ENCODE measurements at places on chromosomes 5 and 9.

- DNase-seq, result no peak
These were observed 346.9 kb downstream of the DEPDC1B start for GRCh38 chr5:60352992-60353599.

DNA sequence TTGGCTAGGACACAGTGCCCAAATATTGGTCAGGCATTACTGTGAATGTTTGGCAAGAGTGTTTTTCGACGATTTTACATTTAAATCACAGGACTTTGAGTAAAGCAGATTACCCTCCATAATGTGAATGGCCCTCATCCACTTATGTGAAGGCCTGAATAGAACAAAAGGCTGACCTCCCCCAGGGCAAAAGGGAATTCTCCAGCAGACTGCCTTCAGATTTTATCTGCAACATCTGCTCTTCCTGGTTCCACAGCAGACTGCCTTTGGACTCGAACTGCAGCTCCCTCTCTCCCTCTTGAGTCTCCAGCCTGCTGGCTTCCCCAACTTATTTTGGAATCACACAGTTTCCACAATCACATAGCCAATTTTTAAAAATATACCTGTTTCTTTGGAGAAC, 7.1 kb upstream of the TMEM215 start:
- DNase-seq, result no peak

GRCh38 chr9:74083681-74084433, 413.3 kb upstream of the RORB start:
- DNase-seq, result no peak

GRCh38 chr9:78325343-78325742, 28.4 kb downstream of the PSAT1 start:
- DNase-seq, result no peak

- no peak for DNase-seq
These were observed 32.4 kb upstream of the GAS1 start for GRCh38 chr9:86979657-86980056.

DNA sequence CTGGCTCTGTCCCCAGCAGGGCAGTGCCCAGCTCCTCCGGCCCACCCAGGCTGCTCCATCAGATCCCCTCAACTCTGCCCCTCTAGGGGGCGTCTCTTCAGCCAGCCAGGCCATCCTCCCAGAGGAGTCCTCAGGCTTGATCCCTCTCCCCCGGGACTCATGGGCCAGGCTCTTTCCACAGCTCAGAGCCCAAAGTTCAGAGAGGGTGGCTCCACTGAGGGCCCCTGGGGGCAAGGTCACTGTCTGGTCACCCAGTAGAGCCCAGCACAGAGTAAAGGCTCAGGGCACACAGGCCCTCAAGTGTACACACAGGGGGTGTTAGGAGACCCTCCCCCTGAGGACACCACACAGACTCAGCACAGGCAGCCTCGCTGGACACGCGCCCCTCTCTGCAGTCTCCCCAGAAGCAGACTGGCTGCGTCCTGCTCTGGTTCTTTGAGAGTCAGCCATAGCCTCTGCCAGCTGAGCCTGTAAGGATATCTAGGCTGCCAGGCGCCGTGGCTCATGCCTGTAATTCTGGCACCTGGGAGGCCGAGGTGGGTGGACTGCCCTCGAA, 64.8 kb downstream of the PAX5 start:
- no peak for DNase-seq

DNA sequence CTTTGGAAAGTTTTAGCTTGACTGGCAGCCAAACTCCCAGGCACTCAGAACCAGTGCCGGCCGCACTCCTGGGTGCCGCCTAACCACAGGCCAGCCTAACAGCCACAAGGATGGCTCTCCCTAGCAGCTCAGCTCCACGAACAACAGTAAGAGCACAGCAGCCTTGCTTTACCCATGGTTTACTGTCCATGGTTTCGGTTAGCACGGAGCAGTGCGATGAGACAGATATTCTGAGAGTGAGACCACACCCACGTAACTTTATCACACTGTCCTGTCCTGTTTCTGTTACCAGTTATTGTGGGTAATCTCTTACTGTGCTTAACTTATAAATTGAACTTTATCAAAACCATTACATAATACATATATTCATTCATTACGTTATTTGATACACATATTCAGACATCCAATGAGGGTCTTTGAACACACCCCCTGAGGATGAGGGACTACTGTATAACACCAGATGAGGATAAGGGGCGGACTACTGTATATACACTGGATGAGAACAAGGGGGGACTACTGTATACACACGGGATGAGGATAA, 12.4 kb downstream of the CLPTM1L start:
- no peak for DNase-seq

DNA sequence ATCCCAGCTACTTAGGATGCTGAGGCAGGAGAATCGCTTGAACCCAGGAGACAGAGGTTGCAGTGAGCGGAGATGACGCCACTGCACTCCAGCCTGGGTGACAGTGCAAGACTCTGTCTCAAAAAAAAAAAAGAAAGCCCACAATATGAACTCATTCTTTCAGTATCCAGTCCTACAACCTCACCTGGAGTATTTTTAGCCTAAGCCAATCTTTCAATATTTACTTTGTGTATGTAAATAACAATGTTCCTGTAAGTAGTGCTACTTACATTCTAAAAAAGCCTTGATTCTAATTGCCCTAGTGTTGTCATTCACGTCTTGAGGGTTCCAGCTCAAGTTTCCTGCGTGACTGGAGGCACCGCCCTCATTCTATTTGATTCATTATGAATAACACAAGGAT, 62.0 kb downstream of the BHMT start:
- DNase-seq, result no peak

DNA sequence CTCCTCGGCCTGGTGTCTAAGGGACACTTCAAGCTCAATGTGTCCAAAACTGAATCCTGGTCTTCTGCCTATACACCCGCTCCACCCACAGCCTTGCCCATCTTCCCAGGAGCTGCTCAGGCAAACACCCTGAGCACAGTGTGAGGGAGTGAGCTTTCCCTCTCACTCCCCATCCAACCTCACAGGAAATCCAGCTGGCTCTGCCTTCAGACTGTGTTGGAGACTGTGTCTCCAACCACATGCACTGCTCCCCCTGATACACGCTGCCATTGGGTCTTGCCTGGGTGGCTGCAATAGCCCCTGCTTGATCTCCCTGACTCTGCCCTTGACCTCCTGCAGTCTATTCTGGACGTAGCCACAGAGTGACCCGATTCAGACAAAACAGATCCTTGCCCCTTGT, 319.5 kb upstream of the MSX2 start:
- DNase-seq, result no peak

DNA sequence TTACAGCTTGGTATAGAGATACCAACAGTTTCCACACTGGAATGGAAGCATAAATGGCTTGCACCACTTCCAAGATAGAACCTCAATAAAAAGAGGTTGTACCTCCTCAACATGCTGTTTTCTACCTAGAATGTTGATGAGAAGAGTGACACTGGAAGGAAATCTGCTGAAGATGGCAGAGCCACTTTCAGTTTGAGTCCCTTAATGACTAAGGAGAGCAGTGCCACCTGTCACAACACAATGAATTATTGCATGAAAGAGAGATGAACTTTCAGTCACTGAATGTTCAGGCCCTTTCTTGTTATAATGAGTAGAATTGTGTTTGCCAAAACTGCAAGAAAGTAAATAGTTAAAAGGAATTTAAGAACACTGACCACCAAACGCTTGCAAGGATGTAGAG, 958.5 kb downstream of the DTWD2 start:
- DNase-seq, result no peak

- no peak for DNase-seq
These were observed 47.2 kb downstream of the COL5A1 start for GRCh38 chr9:134688661-134689320.

DNA sequence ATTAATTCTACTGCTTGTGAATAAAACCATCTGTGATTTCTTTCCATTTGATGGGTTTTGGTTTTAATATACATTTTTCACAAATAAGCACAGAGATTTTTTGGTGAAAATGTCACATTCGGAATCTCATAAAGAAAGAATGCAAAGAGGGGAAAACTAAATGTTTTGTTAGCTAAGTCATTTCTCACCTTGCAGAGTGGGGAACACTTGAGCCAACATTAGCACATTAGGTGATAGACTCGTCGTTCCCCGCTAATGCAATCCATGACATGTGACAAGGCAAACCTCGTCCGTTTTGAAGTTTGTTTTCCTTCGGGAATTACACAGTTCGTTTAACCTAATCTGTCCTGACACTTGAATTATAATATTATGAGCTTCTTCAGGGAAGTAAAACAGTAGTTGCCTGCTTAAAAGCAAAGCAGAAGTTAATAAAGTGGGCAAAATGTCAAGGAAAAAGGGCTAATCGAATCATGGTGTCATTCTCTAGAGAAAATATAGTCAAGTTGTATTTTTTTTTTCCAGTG, 95.8 kb upstream of the LMX1B start:
- DNase-seq, result no peak

DNA sequence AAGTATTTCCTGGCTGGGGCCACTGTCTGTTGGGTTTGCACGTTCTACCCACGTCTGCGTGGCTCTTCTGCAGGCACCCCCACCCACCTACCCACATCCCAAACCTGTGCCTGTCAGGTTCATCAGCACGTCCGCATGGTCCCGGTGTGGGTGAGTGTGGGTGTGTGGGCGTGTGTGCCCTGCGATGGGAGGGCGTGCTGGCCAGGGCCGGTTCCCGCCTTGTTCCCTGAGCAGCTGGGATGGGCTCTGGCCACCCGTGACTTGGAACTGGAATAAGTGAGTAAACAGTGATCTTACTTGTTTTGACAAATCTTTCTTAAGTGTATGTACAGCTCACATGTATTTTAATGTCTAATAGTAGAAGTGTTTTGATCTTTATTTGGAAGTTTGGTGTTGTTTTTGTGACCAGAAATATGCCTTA, 20.4 kb downstream of the ERGIC1 start:
- no peak for DNase-seq

GRCh38 chr9:98380065-98380681, 124.7 kb upstream of the TBC1D2 start:
- no peak for DNase-seq

- no peak for DNase-seq
These were observed 11.8 kb downstream of the ADAMTSL1 start for GRCh38 chr9:18485714-18486113.

DNA sequence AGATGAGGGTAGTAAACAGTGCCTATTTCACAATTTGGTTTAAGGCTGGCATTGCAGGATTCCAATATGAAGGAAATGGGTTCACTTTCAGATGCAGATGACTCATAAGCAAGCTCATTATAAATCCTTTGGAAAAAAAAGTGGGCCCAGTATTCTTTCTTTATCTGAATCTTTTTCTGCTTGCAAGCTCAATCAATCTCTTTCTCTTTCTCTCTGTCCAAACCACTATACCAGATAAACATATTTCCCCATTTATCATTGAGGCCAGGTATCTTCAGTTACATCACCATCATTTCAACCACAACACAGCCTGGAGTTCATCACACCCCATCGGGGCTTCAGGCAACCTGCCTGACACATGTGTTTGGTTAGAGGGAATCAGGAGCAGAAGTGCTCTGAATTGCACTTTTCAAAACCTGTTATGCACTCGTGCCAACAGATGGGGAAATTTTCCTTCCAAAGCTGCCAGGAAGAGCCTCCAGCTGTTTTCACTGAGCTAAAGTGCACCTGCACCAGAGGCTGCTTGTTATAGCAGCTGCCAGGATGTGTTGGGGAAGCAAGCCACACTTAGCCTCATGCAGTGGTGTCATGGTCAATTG, 30.0 kb upstream of the MAMDC2 start:
- DNase-seq, result no peak

GRCh38 chr5:104977529-104977928, 1414.9 kb upstream of the NUDT12 start:
- no peak for DNase-seq

GRCh38 chr9:132983491-132984201, 5.2 kb downstream of the GFI1B start:
- no peak for DNase-seq

- DNase-seq, result no peak
These were observed 10.0 kb downstream of the SMARCA2 start for GRCh38 chr9:2024888-2025782.

GRCh38 chr5:108798513-108799265, 51.0 kb downstream of the FER start:
- no peak for DNase-seq

GRCh38 chr5:149838881-149839739, 105.5 kb downstream of the PDE6A start:
- DNase-seq, result no peak

DNA sequence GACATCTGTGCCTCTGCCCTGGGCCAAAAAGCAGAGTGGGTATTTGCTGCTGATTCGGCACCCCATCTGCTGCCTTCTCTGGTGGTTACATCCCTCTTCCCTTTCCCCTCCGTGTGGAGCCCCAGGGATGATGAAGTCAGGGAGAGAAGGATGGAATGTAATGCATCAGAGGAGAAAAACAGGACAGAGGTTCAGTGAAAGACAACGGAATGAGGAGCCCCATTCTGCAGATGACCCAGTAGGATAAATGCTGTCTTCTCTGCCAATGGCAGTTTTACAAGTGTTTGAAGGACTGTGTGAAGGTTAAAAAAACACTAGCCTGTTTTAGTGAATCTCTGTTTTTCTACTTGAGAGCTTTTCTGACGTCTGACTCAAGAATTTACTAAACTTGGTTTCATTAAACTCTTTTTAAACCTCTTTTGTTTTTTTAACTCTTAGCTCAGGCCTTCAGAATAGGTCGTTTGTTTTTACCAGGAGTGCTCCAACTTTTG, 86.3 kb downstream of the NLN start:
- no peak for DNase-seq

GRCh38 chr9:112170968-112171367, 4.1 kb downstream of the SUSD1 start:
- no peak for DNase-seq

GRCh38 chr5:163821142-163821541, 315.7 kb downstream of the MAT2B start:
- no peak for DNase-seq

GRCh38 chr5:138488481-138488945, 23.2 kb downstream of the EGR1 start:
- DNase-seq, result no peak

- DNase-seq, result no peak
These were observed 110.8 kb downstream of the SMARCA2 start for GRCh38 chr9:2125906-2126305.

GRCh38 chr5:123438902-123439301, 15.7 kb upstream of the CEP120 start:
- no peak for DNase-seq

DNA sequence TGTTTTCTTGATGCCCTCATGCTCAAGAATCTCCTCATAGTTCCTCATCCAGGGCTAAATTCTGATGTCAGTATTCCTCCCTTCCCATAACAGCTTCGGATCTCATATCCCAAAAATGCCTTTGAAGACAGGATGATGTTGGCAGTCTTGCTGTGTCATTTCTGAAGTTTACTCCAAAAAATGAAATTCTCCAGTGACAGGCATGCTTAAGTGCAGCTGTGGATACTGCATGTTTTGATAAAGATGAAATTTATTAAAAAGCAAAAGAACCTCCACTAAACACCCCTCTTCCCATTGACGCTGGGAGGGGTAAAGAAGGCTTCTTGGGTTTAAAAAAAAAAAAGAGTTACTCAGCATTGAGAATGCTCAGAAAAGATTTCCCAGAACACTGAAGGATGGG, 43.1 kb downstream of the NDST1 start:
- DNase-seq, result no peak

- no peak for DNase-seq
These were observed 200.2 kb upstream of the SGCD start for GRCh38 chr5:156126716-156127115.

- no peak for DNase-seq
These were observed 534.3 kb upstream of the ST8SIA4 start for GRCh38 chr5:101437351-101437750.

- DNase-seq, result no peak
These were observed 414.3 kb downstream of the ANXA1 start for GRCh38 chr9:73565833-73566465.

Measured in activated gamma-delta T cell treated with anti-CD3 and anti-CD28 coated beads, Interleukin-2, amount 50 U/mL, for 16 hours (primary cell).